Left forelimb (tissue), 1 donor: ENCODE measurements at places on chromosomes 11 and 22.

- DNase-seq = no peak
Measured at GRCh38 chr11:94774345-94774744, 6.2 kb downstream of the AMOTL1 start.

GRCh38 chr22:38103641-38104040, 6.8 kb downstream of the BAIAP2L2 start:
- no peak for DNase-seq

GRCh38 chr22:32544953-32545558, 70.4 kb downstream of the FBXO7 start:
- no peak for DNase-seq

- no peak for DNase-seq
Measured at GRCh38 chr22:24460418-24461089, 33.2 kb downstream of the ADORA2A start.

GRCh38 chr11:102197670-102198139, 87.5 kb downstream of the YAP1 start:
- DNase-seq = no peak

GRCh38 chr11:36002196-36002595, 58.3 kb downstream of the LDLRAD3 start:
- DNase-seq = no peak

DNA sequence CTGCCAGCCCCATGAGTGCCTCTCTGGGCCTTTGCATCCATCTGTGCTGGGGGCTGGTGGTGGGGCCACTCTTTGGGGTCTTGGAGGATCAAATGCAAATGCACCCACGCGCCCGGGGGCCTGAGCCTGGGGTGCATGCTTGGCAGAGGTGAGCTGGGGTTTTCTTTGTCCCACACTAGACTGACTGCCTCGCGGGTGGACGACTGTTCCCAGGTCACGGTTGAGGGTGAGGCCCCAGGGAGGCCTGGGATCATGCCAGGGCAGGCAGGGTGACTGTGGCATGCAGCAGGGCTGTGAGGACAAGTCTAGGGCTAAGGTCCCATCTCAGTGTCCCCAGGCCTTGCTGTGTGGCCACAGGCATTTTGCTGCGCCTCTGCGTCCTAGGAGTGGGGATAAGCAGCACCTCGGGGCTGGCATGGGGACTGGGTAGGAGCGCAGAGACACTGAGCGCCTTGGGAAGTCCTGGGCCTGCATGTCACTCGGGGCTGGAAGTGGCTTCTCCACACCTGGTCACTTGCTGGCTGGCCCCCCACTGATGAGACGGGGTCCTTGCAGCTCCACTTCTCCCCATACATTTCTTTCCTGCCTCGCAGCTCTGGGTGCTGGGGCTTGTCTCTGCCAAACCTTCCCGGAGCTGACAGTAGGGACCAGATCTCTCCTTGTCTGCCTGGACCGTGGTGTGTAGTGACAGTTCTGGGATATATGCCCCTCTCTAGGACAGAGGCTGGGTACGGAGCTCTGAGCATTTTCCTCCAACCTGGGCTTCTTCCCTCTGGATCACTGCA, 133.1 kb downstream of the CTTN start:
- DNase-seq = no peak

DNA sequence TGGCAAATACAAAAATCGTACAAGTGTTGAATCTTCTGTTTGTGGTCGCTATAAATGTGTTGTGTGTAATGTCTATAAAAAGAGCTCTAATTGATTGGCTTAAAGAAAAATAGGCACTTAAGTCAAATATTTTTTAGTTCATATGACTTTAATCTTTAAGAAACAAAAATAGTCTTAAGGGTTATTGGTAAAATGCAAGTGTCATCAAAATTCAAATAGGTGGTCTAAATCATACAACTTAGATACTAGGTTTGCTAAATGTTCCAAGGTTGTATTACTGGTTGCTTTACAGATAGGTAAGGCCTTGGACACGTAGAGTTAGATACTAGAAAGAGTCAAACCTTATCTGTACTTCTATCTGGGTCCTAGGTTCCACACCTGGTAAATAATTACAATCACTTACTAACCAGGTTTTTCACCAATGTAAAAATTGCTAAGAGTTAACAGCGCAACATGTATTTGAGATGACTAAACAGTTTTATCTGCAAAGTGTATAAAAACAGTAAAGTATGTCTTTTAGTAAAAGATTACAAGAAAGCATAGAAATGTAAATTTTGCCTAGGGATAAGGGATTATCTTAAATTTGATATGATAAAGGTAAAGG, 91.1 kb upstream of the GNAZ start:
- no peak for DNase-seq

DNA sequence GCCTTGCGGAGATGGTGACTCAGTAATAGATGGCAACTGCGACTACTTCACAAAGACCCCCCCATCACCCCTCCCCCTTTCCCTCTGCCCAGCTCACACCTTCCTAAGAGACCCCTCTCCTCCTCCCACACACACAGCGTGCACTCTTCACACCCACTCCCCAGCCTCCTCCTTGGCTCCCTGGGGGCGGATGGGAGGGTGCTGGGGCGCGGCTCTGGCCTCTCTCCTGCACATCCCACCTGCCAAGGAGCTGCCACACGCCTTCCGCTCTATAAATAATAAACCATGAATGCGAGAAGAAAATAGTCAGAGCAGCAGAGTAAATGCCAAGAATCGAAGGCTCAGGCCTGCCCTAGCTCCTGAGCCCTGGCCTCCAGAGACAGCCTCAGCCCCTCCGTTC, 4.5 kb downstream of the P2RX3 start:
- no peak for DNase-seq
